ENCODE measurements at places on chromosomes 7 and 10.

DNA sequence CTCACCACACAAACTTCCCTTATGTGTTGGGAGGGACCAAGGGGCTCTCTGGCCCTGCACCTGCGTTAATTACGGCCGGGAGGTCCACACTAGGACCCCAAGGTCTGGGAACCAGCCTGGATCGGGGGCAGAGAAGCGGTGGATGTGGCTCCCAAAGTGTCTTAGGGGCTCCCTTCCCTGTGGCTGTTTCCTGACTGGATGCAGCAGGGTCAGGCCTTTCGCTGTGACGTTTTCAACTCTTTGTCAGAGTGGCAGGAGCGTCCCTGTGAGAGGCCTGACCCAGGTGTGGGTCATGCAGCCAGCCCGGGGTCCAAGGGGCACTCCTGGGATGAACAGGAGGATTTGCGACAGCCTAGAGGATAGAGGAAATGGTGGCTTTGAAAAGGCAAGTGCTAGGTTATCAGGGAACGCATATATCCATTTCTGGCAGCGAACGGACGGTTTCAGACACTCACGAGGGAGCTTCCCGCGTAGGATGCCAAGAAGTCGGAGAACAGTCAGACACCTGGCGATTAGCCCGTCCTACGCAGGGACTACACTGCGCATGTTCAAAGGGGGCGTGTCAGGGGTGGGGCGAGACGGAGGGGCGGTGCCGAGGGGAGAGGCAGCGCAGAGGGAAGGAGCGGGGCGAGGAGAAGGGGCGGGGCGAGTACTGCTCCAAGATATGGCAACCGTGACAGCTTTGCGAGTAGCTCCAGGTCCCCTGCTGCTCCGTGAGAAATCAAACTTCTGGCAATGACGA, 46.2 kb upstream of the ZNF716 start:
- no peak for DNase-seq

DNA sequence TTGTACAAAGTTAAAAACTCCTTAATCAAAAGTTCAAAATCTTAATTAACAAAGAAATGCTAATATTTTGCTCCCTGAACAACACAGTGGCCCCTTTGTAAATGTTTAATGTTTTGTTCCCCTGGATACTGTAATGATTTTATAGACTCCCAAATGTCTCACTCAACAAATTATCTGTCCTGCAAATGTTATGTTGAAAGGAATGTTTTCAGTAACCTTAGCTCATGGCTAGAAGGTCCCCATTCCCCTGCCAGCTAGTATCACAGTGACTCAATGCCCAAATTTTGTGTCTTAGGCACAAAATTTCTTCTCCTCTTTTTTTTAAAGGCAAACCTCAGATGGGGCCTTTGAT, 298.9 kb downstream of the ELMO1 start:
- no peak for DNase-seq

- no peak for DNase-seq
Measured at GRCh38 chr7:865921-866320, 10.4 kb upstream of the GET4 start.

- DNase-seq: no peak
Measured at GRCh38 chr10:13990946-13991345, 339.8 kb downstream of the FRMD4A start.

DNA sequence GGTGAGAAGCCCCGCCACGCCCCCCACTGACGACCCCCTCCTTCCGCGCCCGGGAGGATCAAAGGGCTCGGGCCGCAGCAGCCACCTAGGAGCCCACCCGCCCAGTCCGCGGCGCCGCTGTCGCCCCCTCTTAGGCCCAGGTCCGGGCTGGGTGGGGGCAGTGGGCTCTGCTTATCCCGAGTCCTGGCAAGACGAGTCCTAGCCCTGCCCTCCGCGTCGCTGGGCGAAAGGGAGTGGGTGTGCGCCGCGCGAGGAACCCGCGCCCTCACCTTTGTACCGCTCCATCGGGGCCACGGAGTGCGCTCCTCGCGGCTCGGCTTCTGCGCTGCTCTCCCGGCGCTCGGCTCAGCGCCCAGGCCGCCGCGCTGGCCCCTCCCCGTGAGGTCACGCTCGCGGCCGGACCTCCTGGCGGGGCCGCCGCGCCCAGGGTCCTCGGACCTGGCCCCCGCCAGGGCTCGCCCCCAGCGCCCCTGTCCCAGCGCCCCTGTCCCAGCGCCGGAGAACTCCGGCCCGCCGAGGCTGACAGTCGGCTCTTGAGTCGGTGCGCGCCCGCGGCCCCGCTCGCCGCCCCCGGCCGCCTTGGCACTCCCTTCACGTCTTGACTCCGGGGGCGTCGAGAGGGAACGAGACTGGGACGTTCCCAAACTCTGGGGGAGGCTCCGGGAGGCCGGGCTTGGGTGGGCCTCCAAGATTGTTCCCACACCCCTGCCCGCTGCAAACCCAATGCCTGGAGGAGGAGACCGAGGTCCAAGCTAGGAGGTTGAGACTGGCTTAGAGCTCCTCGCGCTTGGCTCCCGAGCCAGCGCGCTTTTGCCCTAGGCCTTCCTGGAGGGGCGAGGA, at the start of gene AFAP1L2:
TSS of gene AFAP1L2 (minus strand) at position 332 of the 840 bp plus-strand sequence. CDS start at position 285, 47 bp downstream.
- DNase-seq: peak; percentile 16

- DNase-seq: no peak
Measured at GRCh38 chr10:120666308-120666707, 184.9 kb upstream of the WDR11 start.

DNA sequence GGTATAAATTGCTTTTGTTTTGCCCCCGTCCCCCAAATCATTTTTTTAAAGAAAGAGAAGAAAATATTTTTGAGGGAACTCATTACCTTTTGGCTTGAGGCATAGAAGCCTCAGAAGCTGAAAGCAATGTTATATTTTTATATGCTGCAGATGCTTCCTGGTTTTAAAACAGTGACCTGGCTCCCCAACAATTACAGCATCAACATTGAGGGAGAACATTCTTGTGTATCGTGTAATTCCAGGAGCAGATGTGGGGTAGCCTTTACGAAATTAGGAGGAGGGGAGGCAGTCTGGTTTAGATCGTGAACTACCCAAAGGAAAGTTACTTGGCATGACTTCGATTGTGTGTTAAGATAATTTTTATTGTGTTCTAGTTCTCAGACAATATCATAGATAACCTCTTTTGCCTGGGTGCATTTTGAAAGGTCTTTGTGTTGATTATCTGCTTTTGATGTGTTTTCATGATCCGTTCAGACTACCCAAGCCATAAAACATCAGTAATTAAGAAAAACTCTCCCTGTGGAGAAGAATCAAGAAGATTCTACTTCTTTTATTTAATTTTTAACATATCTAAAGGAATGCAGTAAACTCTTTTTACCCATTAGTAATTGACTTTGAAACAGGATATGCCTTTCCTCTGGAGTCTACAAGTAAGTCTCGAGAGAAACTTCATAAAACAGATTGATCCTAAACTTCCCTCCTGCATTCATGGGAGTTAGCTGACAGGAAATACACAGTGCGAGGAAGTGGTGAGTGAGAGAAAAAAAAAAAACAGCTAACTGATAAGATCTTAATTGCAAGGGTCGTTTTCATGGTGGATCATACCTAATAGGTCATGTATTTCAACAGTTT, 141.4 kb downstream of the KIAA1217 start:
- no peak for DNase-seq

DNA sequence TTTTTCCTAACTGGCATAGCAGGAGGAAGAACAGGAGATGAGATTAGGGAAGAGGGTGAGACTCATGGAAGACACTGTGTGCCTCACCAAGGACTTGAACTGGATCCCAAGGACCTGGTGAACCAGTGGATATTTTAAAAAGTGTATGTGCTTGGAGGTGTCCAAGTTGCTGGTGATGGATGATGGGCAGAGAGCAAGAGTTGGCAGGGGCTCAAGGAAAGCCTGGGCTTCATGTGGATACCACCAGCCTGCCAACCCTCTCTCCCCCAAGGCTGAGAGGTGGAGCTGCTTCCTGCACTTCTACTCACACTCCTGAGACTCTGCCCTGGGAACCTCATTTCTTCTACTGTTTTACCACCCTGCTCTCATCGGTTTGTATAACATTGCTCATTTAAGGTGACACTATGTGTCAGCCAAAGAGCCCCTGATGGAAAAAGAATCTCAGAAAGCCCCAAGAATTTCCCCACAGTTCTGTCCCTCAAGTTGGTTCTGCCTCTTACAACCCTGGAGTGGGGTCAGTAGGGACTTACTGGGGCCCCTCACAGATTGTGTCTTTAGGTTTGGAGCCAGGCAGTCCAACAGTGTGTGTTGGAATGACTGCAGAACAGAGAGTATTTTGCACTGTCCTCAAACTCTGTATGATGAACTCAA, 56.2 kb upstream of the PDCD4 start:
- no peak for DNase-seq

- DNase-seq: no peak
Measured at GRCh38 chr10:81831060-81831459, 43.9 kb upstream of the NRG3 start.

DNA sequence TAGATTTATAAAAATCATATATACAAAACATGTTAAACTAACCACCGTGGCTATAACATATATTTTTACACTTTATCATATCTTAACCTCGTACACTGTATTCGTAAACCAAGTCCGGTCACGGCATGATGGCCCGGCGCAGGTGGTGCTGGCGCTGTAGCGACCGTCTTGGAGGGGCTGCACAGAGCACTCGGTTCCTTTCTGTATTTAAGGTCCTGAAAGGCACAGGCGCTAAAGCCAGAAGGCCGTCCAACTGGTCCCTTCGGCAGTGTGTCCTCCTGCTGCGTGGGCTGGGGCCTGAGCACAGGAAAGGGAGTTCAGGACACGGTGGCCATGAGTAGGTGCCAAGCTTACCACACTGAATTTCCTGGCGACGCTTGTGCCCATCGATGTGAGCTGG, 33.8 kb downstream of the AMZ1 start:
- no peak for DNase-seq

GRCh38 chr10:9052767-9053166, 998.3 kb downstream of the GATA3 start:
- no peak for DNase-seq
